GM23248 (cell line): ENCODE measurements at places on chromosomes 5 and 9. TPM values are rescaled to one million over a fixed set of nuclear protein-coding genes. Genes with fewer than 3 reads are reported as not detected.

The CCDC171 gene
- 0.76 and 3.5 TPM in 2 replicates for total RNA-seq

The MPDZ gene
- total RNA-seq: 29.2 and 31.9 TPM in 2 replicates

The ISCA1 gene
- 46.7 and 55.9 TPM in 2 replicates for total RNA-seq

The TBC1D9B gene
- 55.7 and 64.4 TPM in 2 replicates for total RNA-seq

The SLC6A18 gene
- total RNA-seq: not detected in 2 replicates
